ENCODE measurements at places on chromosomes 11 and 22.

DNA sequence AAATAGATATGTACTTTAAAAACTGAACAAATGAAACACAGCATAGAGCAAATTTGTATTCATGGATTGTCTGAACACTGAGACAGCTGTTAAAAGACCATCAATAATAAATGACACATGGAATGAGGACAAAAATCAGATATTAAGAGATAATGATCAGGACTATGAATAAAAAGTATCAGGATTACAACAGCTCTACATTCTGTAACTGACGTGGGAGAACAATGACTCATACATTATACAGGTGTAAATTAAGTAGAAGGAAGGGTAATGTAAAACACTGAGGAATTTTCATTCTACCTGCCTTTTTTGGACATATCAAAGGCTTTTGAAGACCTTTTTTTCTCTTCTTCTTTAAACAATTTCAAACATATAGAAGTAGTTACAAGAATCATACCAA lies 310.9 kb upstream of the ANO3 start:
- no peak for DNase-seq

GRCh38 chr11:11735586-11735985 lies 106.2 kb upstream of the USP47 start:
- no peak for DNase-seq

DNA sequence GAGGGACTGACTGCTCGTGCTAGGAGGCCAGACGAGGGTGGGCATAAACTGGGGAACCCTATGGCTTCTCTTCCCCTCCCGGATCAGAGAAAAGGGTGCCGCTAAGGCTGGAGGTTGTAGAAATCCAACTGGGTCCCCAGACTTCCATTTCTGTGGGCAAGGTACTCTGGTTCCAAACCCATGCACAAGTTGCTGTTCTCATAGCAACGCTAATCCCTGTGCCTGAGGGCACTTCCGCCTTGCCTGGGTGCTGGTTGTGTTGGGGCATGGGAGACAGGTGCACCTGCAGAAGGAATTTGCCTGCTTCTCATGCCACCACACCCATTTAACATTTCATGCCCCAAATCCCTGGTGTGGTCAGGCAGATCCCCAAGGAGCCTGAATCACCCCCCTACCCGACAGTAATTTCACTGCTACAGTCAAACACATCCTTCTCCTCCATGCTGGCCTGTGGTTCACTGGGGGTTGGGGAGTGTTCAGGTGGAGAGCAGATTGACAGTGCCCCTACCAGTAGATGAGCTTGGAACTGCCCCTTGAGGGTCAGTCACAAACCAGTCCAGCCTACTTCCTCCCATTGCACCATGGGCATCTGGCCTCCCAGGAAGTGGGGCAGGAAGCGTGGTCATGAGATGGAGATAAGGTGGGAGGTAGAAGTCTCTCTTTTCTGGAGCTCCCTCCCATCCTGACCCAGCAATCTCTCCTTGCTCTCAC lies 1.2 kb downstream of the C2CD2L start:
- DNase-seq: peak; percentile 27

DNA sequence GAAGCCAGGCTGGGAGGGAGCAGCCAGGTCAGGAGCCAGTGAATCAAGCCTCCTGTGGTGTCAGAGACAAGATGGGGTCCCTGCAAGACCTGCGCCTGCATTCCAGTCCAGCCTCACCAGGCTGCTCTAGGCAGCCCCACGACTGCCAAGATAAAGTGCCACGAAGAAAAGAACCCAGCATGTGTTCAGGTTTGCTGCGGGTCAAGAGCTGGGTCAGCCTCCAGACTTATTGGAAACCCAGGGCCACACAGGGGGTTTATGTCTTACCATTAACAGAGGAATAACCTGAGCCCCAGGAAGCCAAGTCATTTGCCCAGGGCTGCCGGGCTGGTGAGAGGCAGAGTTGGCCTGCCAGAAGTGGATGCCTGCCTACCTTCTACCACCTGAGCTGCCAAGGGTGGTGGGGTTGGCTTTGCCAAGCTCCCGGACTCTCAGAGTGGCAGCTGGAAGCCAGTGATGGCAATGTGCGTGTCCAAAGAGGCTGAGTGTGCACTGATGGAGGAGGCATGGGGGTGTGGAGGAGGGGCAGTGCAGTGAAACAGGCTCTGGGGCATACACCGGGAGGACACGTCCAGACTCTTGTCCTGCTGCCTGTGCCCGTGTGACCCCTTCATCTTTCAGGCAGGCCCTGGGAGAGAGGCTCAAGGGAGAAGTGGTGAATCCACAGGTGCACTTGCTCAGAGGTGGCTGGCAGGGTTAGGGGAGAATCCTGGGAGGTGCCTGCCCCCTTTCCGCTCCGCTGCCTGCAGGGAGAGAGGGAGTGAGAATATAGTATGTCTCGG lies 1.7 kb downstream of the RASD2 start:
- no peak for DNase-seq

DNA sequence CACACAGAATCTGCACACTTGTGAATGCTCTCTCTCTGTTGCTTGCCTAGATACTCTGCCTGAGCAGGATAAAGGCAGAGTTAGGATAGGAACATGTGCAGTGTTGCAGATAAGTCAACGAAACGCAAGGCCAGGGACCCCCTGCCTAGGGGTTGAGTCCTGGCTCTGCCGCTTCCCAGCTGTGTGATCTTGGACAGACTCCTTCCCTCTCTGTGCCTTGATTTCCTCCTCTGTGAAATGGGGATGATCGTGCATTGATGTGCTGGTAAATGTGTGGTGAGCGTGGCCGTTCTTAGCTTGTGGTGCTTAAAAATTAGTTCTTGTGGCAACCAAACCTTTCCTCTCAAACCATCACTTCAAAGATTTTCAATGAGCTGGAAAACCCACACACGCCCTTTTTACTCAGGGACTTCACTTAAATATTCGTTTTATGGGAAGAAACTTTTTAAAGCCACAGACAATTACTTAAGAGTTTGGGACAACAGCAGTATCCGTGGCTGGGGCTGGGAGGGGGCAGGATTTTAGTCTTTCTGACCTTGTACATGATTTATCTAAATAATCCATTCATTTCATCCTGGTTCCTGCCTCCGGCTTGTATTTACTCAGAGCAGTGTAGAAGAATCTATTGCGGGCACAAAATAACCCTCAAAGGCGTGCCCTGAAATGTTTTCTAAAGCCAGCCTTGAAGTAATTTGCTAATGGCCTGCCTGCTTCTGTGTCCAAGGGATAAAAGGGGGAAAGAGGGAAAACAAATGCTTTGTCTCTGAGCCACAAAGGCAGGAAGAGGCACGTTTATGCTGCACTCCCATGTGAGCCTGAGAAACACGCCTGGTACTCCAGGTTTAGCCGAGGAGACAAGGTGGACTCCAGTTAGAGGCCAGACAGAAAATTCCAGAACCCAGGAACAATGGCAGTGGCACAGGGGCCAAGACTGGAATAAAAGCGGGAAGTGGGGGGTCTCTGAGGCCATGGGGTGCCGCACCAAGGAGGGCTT lies 85.0 kb upstream of the CRYBB3 start:
- DNase-seq: no peak

GRCh38 chr11:5129457-5129877 lies 8.7 kb downstream of the OR52A5 start:
- no peak for DNase-seq

- DNase-seq: no peak
Observed at GRCh38 chr22:49370627-49371301, 456.9 kb downstream of the BRD1 start.

DNA sequence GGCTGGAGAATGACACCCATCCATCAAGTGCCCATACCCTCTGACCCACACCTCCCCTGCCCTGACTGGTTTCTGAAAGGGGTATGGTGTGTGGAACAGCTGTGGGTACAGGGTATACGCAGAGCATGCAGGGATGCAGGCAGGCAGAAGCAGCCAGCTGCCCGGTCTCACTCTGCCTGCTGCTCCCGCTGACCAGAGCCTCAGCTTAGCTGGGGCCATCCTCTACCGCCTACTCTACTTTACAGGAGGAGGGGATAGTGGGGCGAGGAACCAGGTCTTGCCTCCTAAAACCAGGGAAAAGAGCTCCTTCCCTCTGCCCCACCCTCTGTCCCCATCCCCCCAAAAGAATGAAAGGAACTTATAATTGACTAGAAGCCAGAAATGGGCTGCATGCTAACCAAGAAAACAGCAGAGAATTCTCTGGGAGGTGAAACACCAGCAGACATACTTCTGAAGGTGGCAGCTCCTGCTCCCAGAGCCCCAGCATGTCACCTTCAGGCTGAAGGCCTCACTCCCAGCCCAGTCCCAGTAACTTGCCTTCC lies 13.0 kb upstream of the CHRM4 start:
- no peak for DNase-seq

GRCh38 chr11:121347813-121348212 lies 55.2 kb downstream of the SC5D start:
- no peak for DNase-seq

DNA sequence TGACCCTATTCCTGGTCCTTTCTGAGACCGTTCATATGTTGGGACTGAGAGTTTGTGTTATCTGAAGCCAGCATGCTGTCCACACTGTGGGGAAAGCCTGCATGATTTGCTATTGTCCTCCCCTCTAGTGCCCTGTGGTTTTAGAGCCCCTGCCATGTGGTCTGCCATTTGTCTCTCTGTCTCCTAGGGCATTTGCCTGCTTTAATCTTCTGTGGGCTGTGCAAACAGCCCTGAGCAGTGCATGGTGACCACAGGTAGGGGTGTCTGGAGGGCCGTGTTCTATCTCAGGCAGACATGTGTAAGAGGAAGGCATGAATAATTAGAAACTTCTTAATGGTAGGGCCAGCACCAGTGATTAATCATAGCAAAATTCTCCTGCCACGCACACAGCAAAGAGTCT lies 23.0 kb downstream of the AMPD3 start:
- no peak for DNase-seq

DNA sequence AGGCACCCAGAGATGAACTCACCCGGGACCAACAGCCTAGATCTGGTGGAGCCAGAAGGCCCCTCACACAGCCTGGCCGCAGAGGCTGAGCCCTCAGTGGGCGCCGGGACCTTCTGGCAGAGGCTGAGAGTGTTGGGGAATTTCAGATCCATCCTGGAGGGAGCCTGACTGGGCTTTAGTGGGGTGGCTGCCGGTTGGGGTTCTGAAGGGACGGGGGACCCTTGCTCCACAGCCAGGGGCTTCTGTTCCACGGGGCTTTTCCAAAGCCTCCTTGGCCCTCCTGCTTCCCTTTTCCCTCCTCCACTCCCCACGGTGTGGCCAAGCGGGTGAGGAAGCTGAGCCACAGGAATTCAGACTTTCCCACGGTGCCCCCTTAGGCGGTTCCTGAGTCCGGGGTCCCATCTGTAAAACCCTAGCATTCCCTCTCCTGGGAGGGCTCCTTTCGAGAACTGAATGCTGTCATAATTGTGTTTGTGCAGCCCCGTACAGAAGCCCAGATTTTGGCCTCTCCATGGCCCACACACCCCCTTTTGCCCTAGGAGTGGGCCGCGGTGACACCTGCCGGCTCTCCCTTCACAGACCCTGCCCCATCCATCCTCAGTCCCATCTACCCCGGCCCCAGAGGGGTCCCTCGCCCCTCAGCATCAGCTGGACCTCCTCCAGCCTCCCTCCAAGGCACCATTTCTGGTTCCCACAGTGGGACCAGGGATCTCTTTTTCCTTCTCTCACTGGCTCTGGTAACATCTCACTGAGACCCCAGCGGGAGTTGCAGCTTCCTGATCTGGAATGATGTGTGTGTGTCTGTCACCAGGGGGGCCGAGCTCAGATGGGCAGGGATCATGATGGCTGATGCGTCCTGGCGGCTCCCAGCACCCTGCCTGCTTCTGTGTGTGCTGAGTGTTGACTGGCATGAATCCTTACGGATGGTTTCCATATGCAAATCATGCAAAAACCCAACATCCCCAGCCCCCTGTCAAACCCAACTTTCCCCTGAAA lies 1048.4 kb downstream of the TBC1D22A start:
- DNase-seq: no peak

DNA sequence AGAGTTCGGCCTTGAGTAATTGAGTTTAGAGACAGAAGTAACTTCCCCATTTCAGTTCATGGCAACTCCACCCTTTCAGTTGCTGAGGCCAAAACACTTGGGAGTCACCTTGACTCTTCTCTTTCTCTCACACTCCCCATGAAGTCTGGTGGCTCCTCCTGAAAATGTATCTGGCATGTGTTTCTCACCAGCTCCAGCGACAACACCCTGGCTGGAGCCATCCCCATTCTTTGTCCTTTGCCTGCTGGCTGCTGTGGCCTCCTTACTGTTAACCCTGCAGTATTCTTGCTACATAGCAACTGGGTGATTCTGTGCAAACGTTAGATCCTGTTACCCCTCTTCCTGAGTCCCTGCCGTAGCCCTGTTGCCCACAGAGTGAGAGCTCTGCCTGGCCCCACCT lies 23.8 kb downstream of the SLC6A5 start:
- DNase-seq: no peak

DNA sequence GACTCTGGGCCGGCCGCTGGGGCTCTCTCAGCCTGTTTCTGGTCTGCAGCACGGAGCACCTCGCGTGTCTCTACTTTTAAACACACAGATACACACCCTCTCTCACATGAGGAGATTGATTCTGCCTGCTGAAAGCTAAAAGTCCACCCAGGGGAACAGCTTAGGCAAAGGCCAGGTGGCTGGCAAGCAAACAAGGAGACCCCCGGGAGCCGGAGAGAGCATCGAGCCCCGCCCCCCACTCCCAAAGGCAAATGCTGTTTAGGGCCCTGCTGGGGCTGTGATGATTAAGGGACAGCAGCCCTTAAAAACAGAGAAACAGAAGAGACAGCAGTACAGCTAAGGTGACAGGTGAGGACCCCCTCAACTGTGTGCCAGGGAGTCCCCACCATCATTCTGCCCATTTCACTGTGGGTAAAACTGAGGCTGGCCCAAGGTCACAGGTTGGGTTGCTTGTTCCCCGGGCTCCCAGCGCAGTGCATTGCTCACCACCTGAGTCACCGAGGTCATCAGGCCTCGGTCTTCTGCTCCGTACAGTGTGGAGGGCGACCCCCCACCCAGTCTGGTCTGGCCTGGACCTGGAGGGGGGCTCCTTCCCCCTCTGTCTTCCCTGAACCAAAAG lies 6.8 kb downstream of the CABP7 start:
- no peak for DNase-seq

GRCh38 chr11:11306855-11307254 lies 46.2 kb downstream of the CSNK2A3 start:
- no peak for DNase-seq

DNA sequence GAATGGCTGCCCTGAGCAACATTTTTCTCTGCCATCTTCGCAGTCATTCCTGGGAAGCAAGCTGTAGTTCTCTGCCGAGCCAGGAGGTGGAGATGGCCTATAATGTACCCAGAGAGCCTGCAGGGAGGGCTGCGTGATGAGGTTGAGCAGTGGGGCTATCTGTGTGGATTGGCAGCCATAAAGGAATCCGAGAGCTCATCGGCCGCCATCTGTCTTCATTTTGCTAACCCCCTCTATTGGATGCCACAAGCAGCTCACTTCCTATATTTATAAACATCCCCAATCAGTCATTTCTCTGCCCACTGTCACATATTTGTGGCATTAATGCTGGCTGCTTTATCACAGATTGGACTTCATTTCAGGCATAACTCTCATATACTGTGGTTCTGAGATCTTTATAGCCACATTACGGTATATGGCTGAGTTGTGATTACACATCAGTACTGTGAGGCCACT lies 209.5 kb downstream of the NTM start:
- no peak for DNase-seq

- DNase-seq: no peak
Observed at GRCh38 chr11:40133498-40133897, 1326.0 kb downstream of the LRRC4C start.
